ENCODE measurements at places on chromosomes 3 and 15.

GRCh38 chr15:90619939-90620338 is 90.2 kb downstream of the CRTC3 start:
- no peak for DNase-seq

DNA sequence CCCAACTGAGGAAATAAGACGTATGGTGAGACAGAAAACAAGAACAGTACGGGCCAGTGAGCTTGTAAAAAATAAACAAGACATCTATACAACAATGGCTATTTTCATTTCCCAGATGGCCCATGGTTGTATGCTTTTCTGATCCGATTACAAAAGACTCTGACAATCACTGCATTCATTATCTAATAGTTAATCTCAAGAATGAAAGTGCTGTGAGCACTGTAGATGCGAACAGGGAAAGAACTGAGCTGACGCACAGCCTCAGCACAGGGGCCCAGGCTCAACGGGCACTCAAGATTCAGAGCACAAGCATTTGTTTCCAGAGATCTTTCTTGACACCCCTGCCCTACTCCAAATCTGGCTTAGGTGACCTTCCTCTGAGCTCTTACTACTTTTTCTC is 6.9 kb downstream of the MTMR10 start:
- no peak for DNase-seq

GRCh38 chr15:34644061-34644460 is 60.6 kb upstream of the GOLGA8B start:
- no peak for DNase-seq

- DNase-seq = no peak
These were observed 737.7 kb upstream of the ALCAM start for GRCh38 chr3:104629038-104629437.

Measured in NCI-H2029 treated with DMSO at 0.1 percent for 48 hours (cell line).